ENCODE measurements at places on chromosomes 16 and 17.

DNA sequence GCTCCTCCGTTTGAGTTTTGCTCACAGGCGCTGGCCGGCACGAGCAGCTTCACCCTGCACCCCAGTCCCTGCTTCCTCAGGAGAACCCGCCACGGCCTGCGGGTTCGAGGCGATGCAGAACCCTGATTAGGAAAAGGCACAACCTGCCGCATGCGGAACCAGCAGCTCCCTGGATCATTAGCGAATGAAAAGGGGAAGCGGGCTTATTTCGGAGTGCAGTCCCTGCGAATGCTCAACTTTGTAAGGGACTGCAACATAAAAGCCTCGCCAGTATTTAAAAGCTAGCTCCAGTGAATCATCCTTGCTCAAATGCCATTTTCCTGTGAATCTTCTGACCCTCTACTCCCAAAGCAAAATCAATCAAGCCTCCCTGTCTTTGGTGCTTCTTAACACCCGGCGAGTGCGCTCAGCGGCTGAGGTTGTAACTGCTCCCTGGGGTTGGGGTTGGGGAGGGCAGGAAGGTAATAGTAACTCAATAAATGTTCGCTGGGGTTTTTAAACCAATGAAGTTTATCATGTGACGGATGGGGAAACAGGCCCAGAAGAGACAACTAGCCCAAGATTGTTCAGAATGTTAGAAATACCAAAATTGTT lies 678 bp upstream of the AKAP10 start:
- DNase-seq, result no peak

DNA sequence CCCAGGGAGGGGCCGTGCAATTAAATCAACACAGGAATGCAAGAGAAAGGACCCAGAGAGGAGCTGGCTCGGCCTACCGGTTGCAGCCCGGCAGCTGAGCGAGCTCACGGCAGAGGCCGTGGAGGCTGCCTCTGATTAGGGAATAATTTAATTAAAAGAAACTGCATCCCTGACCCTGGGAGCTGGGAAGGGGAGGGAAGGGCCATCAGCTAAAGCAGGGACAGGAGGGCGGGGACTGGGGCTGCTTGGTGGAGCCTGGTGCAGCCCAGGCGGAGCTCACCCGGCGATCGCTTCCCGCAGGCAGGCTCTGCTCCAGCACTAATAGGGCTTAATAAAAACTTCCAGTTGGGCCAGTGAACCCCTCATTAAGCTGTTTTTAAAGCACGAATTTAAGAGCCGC lies 43.4 kb downstream of the LMF1 start:
- DNase-seq, result no peak

DNA sequence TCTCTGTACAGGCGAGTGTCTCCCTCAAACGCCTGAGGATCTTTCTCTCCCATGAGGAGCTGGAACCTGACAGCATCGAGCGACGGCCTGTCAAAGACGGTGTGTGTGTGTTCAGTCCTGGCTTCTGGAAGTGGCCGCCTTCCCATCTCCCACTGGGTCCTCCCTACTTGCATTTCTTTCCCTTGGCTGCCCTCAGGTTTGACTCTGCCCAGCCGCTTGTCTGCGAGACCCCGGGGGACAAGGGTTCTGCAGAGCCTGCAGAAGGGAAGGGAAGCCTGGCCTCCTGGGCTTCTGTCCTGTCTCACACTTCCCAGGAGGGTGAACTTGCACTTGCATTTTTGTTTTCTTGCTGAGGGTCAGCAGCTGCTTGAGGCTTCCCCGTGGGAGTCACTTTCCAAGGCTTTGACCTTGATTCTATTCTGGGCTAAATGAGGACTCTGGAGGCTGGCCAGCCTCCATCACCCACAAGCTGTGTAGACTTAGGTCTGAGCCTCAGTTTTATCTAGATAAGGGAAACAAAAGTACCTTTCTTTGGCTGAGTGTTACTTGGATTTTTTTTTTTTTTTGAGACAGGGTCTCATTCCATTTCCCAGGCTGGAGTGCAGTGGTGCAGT lies 122.3 kb downstream of the ABCC1 start:
- no peak for DNase-seq

DNA sequence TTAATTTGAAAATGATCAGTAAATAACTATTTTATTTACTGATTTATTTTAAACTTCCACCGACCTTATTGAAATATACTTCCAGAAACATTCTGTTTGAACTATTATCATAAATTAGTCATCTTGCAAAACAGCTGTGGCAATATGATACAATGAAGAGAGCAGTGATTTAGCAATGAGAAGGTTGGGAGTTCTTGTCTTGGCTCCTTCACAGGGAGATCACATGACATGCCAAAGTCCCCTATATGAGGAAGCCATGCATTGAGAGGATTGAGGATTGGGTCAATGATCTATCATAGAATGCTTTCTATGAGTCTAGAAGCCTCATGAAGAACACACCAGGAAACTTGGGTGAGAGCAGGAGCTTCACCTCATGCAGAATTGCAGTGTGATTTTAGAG lies 222.7 kb downstream of the LGALS9B start:
- no peak for DNase-seq

GRCh38 chr17:49747632-49748031 lies 16.3 kb downstream of the FAM117A start:
- DNase-seq, result no peak

DNA sequence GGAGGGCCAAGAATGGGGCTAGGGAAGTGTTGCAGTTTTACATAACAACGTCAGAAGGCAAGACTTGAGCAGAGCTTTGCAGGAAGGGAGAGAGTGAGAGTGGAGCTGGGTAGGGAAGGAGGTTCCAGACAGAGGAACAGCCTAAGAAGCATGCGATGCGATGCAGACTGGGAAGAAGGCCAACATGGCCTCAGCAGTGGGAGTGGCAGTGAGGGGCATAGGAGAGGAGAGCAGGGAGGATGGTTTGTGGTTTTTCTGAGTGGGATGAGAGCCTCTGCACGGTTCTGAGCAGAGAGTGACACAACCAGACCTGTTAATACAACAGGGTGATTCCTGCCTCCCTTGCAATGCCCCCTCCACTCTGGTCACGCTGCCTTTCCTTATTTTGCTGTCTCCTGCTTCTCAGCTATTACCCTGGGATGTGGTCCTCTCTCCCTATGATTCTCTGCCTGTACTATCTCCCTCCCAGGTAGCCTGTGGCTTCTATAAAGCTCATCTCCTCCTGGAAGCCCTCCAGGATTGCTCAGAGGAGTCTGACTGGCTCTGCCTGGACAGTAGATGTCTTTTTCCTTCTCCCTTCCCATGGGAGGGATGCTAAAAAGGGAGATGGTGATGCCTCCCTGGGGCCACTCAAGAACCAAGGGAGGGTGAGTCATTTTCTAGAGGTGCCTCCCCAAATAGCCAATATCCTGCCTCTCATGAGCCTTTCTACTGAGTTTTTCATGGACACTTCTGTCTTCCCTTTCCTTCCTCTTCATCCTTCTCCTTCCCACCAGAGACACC lies 38.7 kb upstream of the NGFR start:
- no peak for DNase-seq

- no peak for DNase-seq
These were observed 2.0 kb upstream of the C17orf99 start for GRCh38 chr17:78144147-78144719.

- no peak for DNase-seq
These were observed 27.8 kb downstream of the SOCS7 start for GRCh38 chr17:38379448-38379847.

DNA sequence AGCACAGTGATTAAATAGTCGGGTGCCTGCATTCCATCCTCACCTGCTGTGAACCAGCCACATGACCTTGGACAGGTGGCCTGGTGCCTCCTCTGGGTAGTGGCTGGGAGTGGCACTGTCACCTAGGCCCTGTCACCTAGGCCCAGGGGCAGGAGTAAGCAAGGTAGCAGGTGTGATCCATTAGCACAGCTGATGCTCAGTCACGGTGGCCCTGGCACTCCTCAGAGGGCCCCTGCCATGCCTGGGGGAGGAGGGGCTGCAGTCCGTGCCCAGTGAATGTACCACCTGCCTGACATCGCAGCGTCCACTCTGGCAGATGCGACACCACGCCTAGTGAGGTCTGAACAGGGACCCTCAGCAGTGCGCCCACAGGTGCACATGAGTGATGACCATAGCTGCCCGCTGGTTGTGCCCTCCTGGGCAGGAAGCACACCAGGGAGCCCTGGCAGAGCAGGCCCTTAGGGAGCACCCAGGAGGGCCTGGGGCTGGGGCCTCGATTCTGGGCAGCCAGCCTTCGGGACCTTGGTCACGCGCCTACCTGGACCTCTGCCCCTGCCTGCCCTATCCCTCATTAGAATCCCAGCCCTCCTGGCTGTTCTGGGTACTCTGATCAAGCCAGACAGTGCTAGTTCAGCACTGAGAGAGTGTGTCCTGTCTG lies 33.1 kb upstream of the CRISPLD2 start:
- DNase-seq, result no peak

GRCh38 chr16:22743401-22743800 lies 70.6 kb upstream of the HS3ST2 start:
- no peak for DNase-seq

DNA sequence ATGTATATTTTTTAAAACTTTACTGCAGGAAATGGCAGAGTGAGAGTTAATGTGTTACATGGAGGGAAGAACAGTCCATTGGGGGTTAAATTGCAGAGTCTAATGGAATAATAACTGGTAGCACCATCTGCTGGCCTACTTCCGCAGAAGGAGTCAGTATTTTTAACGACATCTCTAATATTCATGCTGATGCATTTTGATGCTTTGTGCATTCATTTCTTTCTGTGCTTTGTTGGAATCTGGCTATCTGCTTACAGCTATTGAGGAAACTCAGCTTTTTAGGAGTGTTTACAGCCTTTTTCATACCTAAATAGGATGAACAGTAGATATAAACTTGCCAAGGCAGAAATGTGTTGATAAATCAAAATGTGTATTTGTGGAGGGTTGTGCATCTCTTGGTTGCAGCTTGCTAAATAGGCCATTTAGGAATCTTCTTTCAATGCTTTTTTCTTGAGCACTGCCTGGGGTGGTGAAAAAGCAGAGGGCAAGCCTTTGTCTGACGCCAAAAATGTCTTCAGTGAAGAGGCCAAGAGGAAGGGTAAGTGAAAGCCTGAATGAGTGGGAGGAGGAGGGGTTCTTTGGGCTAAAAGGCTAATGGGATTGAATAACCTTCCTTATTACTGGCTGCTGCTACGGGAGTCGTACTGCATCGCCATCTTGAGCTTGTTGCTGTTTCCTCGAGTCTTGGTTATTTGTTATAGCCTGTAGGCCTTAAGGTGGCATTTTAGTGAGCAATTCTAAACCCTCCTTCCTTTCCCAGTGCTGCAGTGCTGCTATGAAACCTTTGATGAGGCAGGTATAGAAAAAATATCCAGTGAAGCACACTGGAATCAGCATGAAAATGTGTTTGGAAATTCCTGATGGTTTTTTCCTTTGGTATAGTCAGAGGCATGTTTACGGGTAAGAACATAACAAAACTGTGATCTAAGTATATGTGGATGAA lies 153.3 kb downstream of the CHD9 start:
- peak; percentile 80 for DNase-seq

GRCh38 chr17:21283482-21284318 lies 811 bp upstream of the MAP2K3 start:
- DNase-seq, result no peak

DNA sequence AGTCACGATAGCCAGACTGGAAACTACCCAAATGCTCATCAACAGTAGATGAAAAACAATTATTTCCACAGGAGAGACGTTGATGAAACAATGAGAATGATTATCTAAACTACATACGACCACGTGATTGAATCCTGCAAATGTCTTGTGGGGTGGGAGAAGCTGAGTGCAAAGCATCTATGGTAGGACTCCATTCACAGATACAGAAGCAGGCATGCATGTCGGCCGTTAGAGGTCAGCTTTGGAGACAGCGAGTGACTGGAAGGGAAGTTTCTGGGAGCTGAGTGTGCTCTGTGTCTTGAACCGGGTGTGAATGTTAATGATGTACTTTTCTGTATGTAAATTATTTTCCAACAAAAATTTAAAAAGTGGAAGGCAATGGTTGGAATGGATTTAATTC lies 71.5 kb upstream of the DNAJA2 start:
- DNase-seq, result peak; percentile 1

- no peak for DNase-seq
These were observed 28.1 kb downstream of the TTYH2 start for GRCh38 chr17:74241431-74241830.

DNA sequence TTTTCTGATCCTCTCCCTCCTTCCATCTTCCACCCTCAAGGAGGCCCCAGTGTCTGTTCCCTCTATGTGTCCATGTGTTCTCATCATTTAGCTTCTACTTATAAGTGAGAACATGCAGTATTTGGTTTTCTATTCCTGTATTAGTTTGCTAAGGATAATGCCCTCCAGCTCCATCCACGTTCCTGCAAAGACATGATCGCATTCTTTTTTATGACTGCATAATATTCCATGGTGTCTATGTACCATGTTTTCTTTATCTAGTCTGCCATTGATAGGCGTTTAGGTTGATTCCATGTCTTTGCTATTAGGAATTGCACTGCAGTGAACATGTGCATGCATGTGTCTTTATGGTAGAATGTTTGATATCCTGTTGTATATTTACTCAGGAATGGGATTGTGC lies 275.1 kb downstream of the BCAS3 start:
- no peak for DNase-seq

GRCh38 chr17:72266112-72266775 lies 145.4 kb downstream of the SOX9 start:
- DNase-seq, result no peak

- DNase-seq, result no peak
These were observed 158.6 kb downstream of the C16orf78 start for GRCh38 chr16:49531931-49532840.

DNA sequence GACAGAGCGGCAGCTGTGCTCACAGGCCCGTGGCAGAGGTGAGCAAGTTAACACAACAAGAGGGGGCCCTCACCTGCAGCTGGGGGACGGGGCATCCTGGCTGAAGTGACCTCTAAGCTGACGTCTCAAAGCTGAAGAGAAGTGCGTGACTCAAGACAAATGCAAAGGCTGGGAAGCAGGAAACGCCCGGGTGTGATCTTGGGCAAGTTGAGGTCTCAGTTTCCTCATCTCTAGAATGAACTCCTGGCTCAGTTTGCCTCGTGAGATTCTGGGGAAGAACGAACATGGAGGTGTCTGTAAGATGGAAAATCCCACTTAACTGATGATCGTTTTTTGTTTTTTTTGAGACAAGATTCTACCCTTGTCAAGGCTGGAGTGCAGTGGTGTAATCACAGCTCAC lies 40.1 kb upstream of the C1QL1 start:
- DNase-seq, result no peak

DNA sequence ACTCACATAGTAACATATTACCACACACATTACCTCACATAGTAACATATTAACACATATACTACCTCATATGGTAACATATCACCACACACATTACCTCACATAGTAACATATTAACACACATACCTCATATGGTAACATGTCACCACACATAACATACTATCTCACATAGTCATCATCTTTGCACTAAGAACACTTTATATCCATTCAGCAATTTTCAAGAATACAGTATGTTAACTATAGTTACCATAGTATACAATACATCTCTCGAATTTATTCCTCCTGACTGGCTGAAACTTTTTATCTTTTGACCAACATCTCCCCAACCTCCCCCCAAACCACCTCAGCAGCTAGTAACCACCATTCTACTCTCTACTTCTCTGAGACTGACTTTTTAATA lies 7.6 kb downstream of the NUDT7 start:
- no peak for DNase-seq

DNA sequence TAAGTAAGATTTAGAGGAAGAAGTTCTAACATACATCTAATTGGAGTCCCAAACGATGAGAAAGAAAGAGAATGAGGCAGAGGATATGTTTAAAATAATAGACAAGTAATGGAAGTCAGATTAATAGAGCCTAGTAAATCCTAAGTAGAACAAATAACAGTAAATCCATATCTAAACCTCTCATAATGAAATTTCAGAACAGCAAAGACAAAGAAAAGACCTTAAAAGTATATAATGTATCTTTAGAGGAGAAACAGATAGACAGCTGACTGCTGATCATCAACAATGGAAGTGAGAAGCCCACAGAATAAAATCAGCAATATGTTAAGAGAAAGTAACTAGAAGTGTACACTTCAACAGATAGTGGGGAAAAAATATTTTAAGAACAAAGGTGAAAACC lies 536.2 kb upstream of the ZFHX3 start:
- DNase-seq, result no peak
